ENCODE measurements at places on chromosomes 4 and X.

DNA sequence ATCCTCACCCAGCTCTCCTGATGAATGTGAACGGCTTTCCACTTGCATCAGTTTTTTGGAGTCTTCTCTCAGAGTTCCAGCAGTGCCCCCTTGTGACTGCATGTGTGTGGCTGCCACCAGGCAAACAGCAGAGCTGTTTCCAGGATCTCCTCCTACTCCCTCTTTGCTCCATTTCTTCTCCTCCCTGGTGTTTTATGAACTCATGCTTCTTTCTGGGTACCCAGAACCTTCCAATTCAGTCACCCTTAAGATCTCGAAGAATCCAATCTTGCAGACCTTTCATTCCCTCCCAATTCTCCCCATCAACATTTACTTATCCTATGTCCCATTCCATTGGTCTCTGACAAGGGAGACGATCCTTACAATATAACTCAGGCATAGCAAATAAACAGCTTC, 6.8 kb upstream of the TCEANC start:
- peak; percentile 47 for DNase-seq

DNA sequence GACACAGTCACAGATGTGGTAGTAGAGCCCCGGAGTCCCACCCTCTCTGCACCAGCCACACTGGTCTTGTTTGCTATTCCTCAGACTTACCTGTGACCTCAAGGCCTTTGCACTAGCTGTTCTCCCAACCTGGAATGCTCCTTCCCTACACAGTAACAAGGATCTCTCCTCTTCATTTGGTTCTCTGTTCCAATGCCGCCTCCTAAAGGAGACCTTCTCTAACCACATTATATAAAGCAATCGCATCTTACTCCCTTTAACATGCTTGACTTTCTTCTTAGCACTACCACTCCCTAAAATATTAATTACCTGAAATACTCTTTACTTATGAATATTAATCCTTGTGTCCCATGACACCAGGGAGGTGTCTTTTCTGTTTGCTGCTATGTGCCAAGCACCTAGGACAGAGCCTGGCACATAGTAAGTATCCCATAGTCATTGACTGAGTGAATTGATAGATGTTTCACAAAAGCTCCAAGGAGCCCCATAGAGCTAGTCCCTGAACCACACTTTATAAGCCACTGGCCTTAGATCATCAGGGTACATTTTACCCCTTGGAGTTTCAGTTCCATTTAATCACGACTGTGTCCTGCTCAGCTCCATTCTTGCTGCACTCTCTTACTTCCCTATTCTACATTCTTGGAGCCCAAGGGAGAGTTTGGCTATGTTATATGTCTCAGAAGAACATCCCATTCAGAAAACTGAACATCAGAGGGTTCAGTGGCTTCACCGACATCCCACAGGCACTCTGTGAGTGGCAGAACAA, 312.7 kb downstream of the RAB28 start:
- DNase-seq = no peak

DNA sequence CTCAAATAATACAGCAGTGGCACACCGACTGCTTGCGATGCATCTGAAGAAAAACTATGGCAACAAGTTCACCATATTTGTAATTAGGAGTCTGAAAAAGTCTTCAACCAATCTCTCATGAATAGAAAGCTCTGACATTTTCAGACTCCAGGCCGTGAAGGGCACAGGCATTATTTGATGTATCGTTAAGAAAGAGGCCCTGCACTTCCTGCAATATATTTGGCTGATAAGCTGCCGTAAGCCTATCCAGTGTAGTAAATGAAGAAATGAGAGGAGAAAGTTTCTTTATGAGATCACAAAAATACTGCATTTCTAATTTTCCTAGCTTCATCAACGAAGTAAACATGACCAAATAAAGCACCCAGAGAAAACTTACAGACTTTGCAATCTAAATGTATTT, 613.8 kb upstream of the TECRL start:
- no peak for DNase-seq

DNA sequence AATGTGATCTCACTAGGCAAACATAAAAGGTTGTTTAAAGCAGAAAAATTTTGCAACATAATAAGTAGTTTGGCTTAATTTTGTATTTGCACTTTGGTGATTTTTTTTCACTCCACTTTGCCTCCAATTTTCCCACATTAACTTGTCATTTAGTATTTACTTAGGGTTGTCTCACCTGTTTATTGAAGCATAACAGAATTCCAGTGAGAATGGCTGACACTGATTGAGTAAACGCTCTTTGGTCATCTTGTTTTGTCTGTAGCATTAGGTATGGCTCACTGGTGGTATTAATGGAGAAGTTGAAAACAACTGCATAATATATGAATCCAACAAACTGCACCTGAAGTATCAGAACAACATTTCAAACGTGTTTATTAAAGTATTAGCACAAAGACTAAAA, 799.5 kb upstream of the ADGRL3 start:
- DNase-seq = no peak

- no peak for DNase-seq
Measured at GRCh38 chr4:41155194-41155830, 59.0 kb downstream of the APBB2 start.

DNA sequence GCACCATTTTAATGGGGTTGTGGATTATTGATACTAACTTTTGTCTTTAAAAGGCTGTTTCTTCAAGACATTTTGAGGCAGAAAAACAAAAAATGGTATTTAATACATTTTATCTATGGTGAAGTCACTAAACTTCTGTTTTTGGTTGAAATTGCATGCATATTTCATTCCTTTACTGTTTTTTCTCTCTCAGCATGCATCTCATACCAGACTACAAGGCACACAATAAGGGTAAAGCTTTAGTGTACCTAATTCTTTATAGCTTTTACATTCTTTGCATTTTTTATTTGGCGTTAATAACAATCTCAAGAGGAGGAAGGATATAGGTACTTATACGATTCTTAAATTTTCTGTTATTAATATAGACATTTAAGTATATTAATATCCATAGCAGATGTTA, 151.0 kb upstream of the DKK2 start:
- DNase-seq = no peak

DNA sequence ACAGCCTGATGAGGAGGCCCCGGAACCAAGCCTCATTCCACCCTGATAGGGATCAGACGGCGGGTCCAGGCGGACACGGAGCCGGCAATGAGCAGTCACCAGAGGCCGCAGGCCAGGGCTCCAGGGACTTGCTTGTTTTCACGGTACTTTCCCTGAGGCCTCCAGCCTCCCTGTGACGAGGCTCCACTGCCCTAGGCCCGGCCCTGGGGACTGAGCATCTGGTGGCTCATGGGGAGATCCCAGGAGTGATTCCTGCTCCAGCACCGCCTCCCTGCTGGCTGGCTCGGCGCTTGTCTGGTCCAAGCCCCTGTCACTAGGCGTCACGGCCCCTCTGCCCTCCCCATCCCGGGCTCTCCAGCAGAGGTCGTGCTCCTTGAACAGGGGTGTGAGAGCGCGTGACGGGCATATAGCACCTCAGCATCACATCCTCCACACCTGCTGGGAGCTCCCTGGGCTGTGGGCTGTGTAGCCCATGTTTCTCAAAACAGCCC, 14.1 kb downstream of the HTRA3 start:
- DNase-seq = no peak

DNA sequence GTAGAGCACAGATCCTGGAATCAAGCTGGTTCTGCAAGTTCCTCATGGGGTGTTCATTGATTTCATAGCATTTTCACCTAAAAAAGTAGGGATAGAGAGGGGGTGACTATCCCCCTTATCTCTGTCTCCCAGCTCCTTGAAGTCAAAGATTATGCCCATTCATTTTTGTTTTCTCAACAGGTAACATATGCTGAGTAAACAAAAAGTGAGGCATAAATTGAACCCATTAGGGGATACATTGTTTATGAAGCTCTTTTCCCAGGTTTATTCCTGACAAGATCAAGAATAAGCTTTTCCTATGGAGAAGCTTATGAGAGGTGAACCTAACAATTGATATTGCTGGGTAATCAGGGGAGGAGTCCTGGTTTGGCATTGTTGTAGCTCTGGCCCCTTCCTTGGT, 9.2 kb upstream of the ANAPC4 start:
- DNase-seq = no peak

DNA sequence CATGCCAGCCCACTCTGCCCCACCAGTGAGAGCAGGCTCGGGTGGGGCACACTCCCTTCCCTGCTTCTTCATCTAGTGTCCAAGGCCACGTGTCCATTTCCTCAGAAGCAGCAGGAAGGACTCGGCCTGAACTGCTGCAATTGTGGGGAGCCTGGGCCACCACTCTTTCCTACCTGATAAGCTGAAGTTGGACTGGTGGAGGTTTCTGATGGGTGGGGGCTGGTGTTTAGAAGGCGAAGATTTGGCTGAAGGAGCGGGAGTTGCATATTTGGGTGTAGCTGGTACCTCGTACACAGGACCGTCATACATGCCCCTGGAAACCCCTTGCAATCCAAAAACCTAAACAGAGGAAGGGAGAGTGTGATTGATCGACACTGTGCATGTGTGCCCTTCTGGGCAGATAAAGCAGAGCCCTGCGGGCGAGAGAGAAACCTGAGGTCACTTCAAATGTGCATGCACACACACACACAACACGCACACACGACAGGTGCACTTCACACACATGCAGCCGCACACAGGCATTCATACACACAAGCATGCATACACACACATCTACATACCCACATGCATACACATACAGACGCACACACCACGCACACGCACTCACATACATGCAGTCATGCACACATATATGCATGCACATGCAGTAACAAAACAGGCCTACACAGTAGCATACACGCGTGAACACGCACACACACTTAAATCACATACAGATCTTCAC, 67.4 kb downstream of the CRMP1 start:
- no peak for DNase-seq

DNA sequence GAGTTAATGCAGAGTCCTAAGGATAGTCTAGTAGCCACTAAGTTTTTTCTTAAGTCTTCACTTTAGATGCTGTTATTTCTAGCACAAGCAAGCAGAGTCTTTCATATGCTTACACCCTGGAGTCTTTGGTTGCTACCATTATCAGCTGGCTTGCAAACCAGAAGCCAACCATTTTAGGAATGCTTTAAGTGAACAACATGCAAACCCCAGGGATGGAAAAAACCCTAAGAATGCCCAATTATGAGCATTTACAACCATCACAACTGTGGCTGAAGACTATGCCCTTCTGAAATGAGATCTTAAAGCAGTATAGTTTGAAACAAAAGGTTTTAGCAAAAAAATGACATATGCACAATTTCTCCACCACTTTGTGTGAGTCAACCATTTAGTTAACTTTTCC, 6.6 kb downstream of the MID1IP1 start:
- DNase-seq = no peak

- peak; percentile 72 for DNase-seq
Measured at GRCh38 chrX:70434352-70434866, 10.2 kb upstream of the DLG3 start.

- DNase-seq = no peak
Measured at GRCh38 chrX:134780908-134781307, 122.6 kb upstream of the PLAC1 start.

Measured in suppressor macrophage treated with lipopolysaccharide for 4 hours (primary cell).